ENCODE measurements at places on chromosomes 1 and 21. TPM values are rescaled to one million over a fixed set of nuclear protein-coding genes. Genes with fewer than 3 reads are reported as not detected.

DNA sequence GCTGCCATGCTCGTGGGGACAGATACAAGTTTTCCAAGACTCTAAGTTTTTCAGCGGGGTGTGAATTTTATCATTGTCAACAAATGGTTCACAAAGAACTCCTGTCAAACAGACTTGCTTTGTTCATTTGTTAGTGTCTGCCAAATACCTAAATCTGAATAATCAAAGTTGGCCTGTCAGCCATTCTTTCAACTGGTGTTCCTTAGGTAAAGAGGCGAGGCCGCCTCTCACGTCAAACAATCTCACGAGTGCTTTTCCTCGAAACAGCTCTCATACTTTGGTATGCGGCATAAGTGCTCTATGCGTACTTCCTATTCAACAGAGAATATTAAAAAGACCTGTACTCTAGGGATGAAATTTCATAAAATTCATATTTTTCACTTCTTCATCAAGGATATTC, 51.4 kb upstream of the KANK4 start:
- DNase-seq = no peak

- DNase-seq = no peak
Observed at GRCh38 chr1:55522353-55522903, 307.3 kb upstream of the USP24 start.

DNA sequence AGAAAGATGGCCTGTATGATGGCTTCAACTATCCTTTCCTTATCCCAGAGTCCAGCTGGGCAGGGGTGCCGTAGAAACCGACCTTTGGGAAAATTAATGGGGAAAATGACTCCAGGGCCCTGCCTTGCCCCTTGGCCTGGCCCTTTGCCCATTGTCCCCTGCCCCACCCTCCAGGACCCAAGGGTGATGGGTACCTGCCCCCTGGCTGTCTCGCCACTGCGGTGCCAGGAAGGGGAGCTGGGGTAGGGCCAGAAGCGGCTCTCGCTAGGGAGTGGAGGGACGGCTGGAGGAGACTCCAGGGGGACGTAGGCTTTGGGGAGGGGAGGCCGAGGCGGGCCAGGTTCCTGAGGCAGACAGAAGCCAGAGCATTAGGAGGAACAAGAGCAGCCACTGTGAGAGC, 29.1 kb upstream of the GOLT1A start:
- no peak for DNase-seq

KCNK2 gene
- total RNA-seq = 86.9 TPM

GBP2 gene
- total RNA-seq = 12.8 TPM

DNA sequence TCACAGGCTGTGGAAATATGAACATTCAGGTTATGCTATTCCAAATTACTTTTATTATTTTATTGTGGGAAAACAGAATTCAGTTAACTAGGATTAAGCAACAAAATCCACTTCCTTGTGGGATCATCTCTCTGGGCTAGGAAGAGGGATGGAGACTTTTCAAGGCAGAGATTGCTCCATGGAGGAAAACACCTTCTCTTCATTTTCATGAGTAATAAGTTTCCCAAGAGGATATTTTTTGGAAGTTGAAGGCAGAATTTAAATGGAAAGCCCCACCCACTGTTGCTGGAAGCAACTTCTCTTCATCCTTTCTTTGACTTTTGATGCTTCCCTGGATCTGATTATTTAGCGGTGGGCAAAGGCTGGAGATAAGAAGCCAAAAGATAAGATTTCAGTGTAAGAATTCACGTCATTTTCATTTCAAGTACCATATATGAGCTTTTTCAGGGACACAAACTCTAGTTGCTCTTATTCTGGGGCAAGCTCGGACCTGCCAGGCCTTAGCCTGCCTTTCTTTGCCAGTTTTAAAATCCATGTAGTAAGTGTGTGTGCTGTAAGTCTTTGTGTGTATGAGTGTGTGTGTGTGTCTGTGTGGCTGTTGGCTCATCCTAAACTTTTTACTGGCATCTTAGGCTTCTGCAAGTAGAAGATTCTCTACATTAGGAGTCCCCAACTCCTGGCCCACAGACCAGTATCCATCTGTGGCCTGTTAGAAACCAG, 11.7 kb upstream of the IL24 start:
- no peak for DNase-seq

DNA sequence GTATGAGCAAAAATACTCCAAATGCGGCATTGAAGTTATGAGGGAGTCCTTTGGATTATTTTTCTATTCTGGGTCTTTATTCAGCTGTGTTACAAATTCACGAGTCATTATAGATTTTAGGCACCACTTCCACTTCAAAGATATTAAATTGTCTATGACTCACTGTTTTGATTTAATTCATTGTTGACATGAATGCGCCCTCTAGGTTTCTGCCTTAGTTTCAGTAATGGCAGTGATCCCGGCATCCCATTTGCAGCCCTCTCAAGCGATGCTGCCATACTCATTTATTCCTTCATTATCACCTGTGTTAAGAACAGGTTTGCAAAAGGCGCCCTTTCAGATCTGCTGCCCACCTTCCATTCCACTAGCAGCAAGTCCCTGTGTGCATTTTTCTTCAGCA, 14.0 kb downstream of the RSPO1 start:
- DNase-seq = no peak

GRCh38 chr1:85062425-85063026, 14.2 kb upstream of the MCOLN3 start:
- no peak for DNase-seq

DNA sequence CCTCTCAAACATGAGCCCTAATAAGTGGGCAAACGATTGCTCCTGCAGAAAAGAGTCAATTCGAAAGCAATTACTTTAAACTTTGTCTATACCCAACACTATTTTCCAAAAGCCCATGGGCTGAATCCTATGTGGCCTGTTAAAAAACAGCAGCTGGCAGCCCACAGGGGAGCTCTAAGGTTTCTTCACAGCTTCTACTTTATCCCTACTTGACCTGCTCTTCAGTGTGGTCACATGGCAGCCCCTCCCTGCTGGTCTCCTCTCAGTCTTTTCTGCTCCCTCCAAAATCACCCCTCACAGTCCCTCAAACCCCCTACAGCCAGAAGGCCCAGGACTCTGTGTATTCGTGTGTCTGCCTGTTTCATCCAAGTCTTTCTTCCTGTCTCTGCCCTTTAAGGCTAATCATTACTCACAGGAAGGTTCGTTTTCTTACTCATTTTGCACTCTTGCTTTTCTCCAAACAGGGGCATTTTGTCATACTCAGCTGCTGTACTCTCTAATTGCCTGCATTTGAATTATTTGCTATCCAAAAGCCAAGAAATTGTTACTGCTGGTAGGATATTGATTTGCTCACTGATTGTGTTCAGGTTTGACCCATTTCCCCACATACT, 62.4 kb upstream of the FAM3B start:
- DNase-seq = peak; percentile 57
